ENCODE measurements at places on chromosomes 12 and 14. TPM values are rescaled to one million over a fixed set of nuclear protein-coding genes. Genes with fewer than 3 reads are reported as not detected.

OASL gene
- total RNA-seq: 16.2 TPM

AMIGO2 gene
- 26.9 TPM for total RNA-seq

WNT1 gene
- total RNA-seq: not detected

KRT7 gene
- 838 TPM for total RNA-seq

LRRC10 gene
- total RNA-seq: not detected

POU6F1 gene
- 28.3 TPM for total RNA-seq

SLC35F4 gene
- not detected for total RNA-seq

ADAM21 gene
- not detected for total RNA-seq

HOXC9 gene
- total RNA-seq: not detected

KRT77 gene
- not detected for total RNA-seq
